ENCODE measurements at places on chromosomes 5 and 9.

GRCh38 chr5:150412319-150413175, at the start of gene CD74:
Gene CD74, minus strand, starts transcription at chr5:150412910. Its CDS starts 161 bp downstream, at chr5:150412749.
- no peak for DNase-seq

- no peak for DNase-seq
Measured at GRCh38 chr5:146076028-146076427, 29.3 kb downstream of the PLAC8L1 start.

- DNase-seq, result no peak
Measured at GRCh38 chr5:154110716-154111115, 71.9 kb downstream of the MFAP3 start.

DNA sequence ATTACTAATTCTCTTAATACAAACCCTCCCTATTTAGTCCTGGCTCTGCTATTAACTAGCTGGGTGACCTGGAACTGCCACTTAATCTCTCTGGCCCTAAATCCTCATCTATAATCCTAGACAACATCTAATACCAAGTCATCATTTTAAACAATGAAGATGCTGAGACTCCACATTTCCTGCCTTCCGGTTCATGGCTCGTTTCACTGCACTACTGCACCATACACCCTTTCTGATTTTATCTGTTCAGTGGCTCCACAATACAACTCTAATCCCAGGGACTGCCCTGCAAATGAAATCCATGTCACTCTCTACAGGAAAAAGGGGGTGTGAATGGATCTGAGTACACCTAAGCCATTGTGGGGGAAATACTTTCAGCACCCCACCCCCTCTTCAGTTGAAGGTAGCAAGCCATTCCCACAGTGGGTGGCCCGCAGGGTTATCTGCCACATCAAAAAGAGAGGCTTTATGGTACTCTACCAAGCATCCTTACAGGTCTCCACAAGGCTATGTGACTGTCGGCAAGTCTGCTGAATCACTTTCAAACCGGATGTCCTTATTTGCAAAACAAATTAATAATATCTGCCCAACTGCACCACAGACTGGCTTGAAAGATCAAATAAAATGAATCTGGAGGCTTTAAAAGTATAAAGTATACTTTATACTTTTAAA, 89.5 kb downstream of the EPB41L4A start:
- DNase-seq, result no peak

DNA sequence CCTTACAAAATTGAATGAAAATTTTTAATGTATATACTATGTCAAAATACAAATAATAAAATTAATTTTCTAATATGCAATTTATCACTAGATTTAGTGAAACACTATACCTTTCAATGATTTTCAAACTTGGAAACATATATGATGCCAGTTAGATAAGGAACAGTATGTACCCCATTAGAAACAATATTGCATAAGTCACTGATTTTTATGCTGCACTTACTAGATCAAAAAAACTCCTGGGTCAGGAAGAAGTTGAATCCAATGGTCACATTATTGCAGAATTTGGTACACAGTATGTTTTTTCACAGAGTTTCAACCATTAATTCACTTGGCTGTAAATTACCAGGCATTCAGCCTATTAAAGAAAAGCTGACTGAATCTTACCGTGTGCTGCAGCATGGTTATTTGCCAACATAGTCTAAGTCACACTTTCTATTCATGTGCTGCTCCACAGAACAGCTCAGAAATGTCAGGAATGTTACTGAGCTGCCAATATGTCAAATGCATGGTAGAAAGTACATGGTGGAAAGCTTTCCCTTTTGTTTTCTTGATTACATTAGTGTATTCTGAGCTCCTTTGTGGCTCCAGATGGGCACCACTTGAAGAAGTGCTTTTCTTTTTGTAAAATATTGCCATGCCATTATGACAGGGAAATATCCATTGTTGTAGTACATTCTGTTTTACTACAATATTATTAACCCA, 9.9 kb upstream of the PRR16 start:
- peak; percentile 26 for DNase-seq

DNA sequence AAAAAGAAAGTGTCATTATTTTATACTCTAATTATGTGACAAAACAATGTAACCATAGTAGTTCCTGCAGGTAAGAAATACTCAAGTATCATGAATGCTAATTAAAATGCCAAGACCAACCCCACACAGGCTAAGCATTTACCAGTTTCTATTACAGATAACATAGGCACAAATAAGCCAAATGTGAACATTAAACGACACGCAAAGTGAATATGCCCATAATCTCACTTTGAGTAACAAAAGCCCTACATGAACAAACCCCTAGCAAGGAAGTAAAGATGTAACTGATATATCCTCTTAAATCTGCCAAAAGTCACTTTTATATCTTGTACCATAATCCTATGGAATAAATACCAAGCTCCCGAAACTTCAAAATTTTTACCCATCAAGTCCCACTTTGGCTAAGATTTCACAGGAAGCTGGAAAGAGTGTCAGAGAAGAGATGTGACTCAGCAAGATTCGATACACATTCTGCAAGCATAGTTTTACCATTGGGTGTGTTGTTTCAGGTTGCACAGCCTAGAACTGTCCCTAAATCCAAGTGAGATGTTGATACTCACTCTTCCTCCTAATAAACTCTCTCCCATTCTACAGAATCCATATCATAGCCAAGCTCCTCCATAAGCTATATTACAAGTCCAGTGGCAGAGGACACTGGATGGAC, 28.8 kb downstream of the TRPM6 start:
- no peak for DNase-seq

DNA sequence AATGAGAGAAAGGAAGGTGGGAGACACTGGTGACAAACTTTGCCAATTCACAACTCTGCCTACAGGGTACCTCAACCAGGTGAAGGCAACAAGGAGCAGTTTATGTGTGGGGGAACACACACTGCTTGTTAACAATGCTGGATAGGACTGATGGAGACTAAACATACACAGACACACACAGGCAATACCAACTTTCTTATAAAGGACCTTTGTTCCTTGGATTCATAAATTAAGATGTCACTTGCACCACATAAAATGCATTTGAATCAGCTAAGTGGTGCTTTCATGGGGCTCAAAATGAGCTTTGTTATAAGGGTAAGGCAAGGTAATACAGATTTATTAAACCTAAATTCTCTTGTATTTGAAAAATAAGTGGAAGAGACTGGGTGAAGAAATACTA, 4.0 kb downstream of the TSTD2 start:
- no peak for DNase-seq

DNA sequence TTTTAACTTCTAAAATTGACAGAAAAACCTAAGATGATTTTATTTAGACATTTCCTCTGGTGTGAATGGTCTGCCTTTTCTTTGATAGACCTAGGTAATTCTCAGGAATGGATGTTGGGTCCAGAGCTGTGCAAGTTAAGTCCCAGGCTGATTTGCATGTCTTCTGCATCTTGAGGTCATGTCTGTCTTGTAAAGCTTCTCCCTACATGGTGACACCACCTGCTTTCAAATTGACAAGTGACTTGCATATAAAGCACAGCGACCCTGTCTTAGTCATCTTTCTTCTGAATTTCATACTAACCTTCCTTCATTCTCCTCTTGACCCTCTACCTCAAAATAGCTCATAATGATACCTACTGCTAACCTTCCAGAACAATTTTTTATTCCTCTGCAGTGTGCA, 29.2 kb downstream of the OSTF1 start:
- DNase-seq, result no peak

DNA sequence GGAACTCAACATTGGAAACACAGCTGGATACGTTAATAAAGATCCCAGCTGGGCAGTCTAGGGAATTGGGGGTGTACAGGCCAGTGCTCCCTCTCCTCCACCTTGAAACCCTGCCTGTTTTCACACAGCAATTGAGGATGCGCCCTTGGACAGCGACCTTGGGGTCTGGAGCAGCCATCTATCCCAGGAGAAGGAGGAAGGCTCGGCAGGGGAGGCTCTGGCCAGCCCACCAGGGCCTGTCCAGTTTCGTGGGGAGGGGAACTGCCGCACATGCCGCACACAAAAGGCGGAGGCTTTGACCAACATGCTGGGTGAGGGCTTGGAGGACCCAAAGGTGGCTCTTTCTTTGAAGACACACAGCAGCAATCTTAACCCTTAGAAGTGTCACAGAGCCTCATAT, 1.4 kb downstream of the COL23A1 start:
- no peak for DNase-seq

GRCh38 chr9:109815366-109815947, 35.5 kb downstream of the PALM2AKAP2 start:
- no peak for DNase-seq

DNA sequence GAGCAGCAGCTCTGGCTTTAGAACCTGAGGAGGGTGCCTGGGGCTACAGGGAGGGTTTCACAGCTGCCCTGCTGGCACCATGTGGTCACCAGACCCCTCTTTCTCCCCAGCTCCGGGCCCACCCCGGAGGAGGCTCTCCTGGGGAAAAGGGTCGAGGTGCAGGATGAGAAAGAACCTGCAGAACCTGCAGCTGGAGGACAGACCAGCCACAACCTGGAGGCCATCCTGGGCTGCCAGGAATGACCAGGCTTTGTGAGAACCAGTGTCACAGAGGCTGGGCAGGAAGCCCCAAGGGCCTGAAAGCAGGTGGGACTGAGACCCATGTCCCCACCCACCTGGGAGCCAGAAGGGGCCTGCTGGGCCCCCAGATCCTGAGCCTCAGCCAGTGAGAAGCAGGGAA, 23.0 kb downstream of the SEMA4D start:
- DNase-seq, result no peak

DNA sequence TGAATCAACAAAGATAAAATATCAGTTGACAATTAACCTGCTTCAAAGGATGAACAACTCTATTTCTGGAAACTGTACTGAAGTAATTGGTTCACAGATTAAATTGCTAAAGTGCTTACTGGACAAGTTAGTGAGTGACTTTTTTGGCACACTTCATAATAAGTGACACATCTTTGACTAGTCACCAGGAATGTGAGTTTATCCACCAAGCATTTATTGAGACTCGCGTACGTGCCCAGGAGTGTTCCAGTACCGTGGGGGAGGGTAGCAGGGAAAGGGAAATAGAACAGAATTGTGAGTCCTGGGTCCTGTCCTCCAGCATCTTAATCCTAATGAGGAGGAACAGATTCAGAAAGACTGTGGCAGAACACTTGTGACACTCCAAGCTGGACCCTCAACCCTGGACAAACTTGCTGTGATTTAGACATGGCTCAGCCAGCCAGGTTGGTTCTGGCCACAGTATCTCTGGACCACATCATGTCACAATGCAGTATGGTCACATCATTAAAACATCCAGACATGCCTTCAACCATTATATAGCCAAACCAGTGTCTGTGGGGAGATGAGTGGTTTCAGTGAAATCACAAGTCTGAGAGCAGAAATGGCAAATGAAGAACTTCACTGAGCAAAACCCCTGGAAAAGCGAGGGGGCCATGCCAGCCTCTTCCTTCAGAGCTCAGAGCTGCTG, 623.1 kb downstream of the BNC2 start:
- DNase-seq, result no peak

DNA sequence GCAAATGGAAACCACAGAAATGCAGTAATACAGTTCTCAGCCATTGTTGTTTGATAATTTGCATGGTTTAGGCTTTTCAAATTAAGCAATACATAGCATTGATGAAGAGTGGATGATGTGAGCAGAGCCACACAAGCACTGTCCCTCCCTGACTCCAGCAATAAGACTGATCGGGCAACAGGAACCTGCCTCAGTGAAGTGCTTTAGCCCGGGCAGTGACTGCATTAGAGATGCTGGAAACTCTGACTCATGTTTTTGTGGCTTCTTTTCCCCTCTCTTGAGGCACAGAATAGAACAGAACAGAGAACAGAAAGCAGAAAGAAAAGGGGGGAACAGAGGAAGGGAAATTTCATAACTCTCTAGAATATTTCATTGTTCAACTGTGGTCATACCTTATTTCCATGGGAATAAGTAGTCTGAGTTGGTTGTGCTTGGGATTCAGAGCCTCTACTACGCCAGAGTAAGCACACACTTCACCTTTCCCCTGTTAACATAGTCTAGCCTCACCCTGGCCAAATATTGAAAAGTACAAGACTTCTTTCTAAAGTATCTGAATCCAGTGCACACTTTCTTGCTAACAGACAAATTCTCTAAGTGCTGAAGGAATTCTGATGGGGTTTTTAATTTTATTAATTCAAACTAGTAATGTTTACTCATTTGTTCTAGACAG, 164.8 kb upstream of the VCAN start:
- DNase-seq, result peak; percentile 78

- DNase-seq, result no peak
Measured at GRCh38 chr9:109806506-109807115, 26.6 kb downstream of the PALM2AKAP2 start.

- DNase-seq, result peak; percentile 52
Measured at GRCh38 chr5:163894645-163895044, 389.2 kb downstream of the MAT2B start.

DNA sequence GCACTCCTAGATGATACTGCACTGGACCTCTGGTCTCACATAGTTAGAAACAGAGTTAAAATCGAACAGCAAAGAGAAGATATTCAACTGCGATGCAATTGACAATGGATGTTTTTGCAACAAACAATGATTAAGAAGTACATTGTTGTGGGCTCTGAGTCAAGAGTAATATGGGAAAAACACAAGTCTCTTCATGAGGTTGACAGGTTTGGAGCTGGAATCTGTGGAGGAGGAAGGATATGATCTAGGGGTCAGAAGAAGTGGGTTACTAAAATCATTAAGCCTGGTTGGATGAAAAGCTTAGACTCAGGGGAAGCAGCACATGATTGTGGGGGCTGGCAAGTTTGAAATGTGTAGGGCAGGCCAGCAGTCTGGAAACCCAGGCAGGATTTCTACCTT, 53.1 kb downstream of the PDCD1LG2 start:
- no peak for DNase-seq

DNA sequence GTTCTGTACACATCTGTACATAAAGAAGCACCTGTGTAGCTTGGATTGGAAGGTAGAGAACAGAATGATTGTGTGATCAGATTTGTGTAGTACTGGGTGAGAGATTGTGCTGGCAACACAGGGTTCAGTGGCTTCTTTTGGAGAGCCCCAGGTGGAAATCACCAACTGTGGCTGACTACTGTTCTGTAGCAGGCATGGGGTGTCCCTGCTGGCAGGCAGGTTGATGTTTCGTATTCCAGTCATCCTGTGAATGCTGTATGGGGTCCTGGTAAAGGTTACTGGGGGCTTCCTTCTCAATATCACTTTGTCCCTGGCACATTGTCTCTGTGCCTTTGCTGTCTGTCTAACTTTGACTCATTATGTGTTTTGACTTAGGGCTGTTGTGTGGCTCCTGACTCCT, 5.3 kb downstream of the ASPN start:
- DNase-seq, result no peak

- no peak for DNase-seq
Measured at GRCh38 chr9:88218726-88219125, 80.5 kb upstream of the SPATA31C2 start.

Data from amniotic stem cell (primary cell).